ENCODE measurements at places on chromosomes 3 and 15.

GRCh38 chr3:195451373-195452015 lies 8.7 kb upstream of the ACAP2 start:
- DNase-seq, result no peak

- no peak for DNase-seq
Measured at GRCh38 chr3:76132154-76132470, 346.8 kb upstream of the ZNF717 start.

DNA sequence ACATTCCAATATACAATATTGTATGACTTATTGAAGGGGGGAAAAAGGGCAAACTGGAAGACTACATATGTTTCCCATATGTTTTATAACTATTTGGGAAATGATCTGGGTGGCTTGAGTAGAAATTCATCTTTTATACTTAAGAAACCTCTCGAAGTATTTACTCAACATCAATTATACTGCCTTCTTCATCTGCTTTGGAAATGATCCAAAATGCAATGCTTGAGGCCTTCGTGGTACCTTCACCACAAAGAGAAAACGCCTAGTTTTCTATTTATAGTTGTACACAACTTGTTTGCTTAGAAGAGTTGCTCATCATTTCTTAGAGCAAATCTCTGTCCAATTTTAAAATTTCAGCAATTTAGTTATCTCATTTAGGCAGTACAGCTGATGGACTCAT lies 18.8 kb downstream of the ACKR4 start:
- no peak for DNase-seq

DNA sequence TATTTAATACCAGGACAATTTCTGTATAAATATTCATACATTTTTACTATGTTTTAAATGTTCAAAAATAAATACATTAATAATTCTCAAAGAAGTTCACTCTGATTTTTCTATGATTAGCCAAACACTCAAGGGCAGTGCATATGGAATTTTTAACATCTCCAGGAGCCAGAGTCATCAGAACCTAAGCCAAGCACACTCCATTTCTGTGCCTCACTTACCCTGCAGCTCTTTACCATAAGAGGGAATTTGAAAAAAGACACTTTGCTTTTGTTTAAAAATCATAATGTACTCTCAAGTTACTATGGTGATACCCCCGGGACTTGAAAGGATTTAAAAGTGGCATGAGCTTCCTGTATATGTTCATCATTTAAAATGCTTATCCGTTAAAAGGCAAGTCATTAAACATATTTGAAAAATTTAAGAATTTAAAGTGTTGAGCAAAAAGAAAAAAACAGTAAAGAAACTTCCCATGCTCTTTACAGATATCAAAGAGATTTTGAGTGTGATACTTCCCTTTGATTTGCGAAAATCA lies 747.4 kb upstream of the NECTIN3 start:
- DNase-seq, result no peak

DNA sequence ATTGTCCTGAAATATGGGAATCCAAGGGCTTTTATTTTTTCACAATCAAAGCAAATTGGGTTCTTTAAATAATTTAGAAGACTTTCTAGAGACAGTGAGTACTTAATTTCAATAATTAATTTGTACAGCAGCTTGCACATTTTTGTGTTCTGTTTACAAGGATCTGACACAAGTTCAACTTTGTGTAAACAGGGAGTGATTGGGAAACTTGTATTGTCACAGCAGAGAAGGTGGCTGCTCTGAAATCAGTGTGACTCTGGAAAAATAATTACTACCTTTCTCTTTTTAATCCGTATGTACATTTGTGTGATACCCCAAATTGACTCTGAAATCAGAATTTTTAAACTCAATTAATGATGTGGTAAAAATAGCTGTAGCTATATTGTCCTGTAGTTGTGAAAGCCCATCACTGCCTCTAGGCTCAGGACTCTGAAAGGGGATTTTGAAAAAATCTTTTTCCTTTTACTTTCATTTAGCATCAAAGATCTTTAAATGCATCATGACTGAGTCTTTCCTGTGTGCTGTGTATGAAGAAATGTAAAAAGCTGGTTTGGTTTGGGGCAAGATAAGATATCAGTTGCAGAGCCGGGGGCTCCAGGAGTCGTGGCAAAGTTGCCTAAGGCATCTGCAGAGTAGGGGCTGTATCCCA lies 45.1 kb downstream of the MFSD1 start:
- DNase-seq, result no peak

GRCh38 chr15:74374648-74375302 lies 7.3 kb upstream of the CYP11A1 start:
- DNase-seq, result no peak

- no peak for DNase-seq
Measured at GRCh38 chr15:38809621-38810020, 245.0 kb upstream of the RASGRP1 start.

DNA sequence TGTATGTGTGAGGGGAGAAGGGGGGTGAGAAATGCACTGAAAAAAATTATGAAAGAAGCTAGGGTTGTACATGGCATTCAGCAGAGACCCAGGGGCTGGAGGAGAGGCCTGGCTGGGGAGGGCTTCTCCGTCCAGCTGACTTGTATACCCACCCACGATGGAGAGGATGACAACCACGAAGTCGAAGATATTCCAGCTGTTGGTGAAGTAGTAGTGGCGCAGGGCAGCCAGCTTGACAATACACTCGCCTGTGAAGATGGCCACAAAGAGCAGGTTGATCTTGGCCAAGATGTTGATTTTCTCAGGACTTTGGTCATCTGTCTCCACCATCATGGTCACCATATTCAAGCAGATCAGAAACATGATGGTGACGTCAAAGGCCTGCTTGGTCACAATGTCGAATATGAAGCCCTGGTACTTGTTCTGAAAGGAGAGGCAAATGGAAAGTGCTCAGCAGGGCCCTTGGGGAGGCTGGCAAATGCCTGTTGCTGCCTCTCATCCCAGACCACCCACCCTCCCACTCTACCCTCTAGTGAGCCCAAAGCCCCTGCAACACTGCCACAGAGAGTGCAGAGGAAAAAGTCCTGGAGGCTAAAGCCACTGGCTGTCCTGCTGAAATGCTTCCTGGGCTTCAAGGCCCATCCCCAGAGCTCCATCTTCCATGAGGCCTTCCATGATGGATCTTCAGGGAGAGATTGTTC lies 58.1 kb downstream of the EXOG start:
- no peak for DNase-seq
